ENCODE measurements at places on chromosomes 3 and 15.

DNA sequence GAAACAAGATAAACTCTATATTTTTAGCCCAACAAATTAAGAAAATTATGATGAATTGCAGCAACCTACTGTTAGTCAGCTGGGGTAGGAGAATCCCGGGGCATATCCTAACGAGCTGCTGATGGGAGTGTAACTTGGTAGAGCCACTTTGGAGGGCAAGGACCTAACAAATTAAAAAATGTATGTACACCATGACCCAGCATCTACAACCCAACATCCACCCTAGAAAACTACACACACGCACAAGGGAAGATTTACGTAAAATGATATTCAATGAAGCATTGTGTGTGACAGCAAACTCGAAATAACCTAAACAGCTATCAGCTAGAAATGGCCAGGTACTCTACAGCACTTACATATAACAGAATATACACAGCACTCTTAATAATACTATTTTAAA lies 1.9 kb downstream of the BCL2A1 start:
- no peak for DNase-seq

- DNase-seq = no peak
These were observed 68.5 kb upstream of the PRR20G start for GRCh38 chr3:127356381-127356780.

- DNase-seq = no peak
These were observed 766.7 kb upstream of the GOLIM4 start for GRCh38 chr3:168862466-168862865.

DNA sequence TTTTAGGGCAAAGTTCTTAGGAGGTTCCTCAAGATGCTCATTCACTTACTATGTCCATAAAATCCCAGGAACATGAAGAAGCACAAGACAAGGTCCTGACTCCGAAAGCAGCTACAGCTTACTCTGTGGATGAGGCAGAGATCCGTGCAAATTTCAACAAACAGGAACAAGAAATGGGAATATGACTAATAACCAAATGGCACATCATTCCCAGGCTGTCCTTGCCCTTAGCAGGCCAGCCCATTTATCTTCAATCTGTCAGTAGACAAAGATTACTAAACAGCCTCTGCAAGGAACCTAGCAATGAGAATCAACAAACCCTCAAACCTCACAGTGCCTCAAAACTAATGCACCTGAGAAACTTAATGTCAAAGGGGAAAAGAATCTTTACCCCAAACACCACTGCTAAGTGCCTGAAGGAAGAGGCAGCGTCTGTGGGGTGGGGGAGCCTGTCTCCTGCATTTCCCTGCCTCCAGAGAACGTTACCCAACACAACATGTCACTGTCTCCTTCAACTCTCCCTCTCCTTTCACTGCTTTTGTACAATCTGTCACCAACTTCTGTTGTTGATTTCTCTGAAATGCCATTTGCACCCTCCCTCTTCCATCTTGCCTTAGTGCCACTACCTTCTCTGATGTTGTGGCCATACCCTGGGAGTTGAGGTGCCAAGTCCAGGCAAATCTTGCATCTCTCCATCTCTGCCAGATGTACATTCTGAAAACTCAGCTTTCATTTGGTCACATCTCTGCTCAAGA lies 4.8 kb downstream of the TNFAIP8L3 start:
- no peak for DNase-seq

- no peak for DNase-seq
These were observed 285.2 kb upstream of the ATP10A start for GRCh38 chr15:26148156-26148860.

Measured in NCI-H1417 treated with DMSO at 0.1 percent for 48 hours (cell line).